ENCODE measurements at places on chromosomes 5 and 9. TPM values are rescaled to one million over a fixed set of nuclear protein-coding genes. Genes with fewer than 3 reads are reported as not detected.

DNA sequence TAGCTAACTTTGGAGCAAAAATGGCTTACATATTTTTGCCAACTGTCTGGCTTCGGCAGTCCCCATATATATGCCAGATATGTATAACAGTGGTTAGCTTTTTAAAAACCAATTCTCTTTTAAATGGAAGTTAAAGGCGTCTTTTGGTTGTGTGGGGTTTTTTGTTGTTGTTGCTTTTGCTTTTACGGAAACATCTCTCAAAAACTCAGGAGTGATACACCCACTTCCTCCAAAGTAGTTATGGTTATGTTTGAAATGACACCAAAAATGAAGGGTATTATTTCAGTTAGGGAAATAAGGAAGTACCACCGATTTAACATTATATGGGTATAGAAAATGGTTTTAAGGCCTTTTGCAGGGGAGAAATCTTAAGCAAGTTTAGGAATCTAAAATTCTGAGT lies 2.3 kb downstream of the CNOT8 start:
- no peak for DNase-seq
- peaks cover 32% of the 10 kb centered on the region for H3K4me1 ChIP-seq
- peak overlapping the region; percentile 5 for H3K27ac ChIP-seq

GRCh38 chr9:79812507-79813257 lies 240.9 kb downstream of the TLE4 start:
- peaks cover 24% of the 10 kb centered on the region for H3K4me1 ChIP-seq
- no peak for DNase-seq
- H3K36me3 ChIP-seq: no peaks in the 10 kb centered on the region

The FGFR4 gene
- 11.0 TPM for total RNA-seq

GRCh38 chr9:133074111-133074651 lies 12.4 kb downstream of the CEL start:
- no peak for DNase-seq

The PTPRD gene
- total RNA-seq: 47.8 TPM

DNA sequence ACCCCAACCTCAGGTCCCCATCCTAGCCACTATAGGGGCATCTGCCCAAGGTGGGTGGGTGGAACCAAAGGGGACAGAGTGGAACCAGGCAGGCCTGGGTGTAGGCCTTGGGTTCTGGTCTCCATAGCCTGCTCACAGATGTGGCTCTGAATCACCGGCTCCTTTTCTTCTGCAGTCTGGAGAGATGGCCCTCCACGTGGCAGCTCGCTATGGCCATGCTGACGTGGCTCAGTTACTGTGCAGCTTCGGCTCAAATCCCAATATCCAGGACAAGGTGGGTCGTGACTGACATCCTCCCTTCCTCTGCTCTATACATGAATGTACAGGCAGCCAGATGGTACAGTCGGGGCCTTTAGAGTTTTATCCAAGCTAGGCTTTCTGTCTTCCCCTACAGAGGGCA lies 77.3 kb upstream of the CTSL start:
- H3K36me3 ChIP-seq: peaks cover 3% of the 10 kb centered on the region
- no peak overlapping the region for H3K4me3 ChIP-seq
- H3K27me3 ChIP-seq: no peaks in the 10 kb centered on the region
- H3K4me1 ChIP-seq: no peaks in the 10 kb centered on the region
- no peak for DNase-seq

DNA sequence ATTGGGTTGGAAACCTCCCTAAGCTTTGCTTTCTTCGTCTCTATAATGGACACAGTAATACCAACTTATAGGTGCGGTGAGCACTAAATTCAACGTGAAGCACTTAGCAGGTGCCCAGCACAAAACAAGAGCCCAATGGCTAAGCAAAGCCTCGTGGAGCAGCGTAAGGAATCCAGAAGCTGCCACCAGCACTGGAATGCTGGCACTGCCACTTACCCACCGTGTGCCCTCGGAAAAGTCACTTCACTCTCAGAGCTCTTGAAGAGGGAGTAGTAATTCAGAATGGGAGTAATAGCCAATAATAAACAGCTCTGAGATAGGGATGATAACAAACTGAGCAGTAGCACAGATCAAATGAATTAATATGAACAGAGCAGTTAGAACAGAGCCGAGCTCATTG lies 16.4 kb downstream of the DAP start:
- no peak for DNase-seq
- H3K36me3 ChIP-seq: peaks cover 71% of the 10 kb centered on the region
- H3K4me3 ChIP-seq: no peak overlapping the region
- H3K27me3 ChIP-seq: peaks cover 1% of the 10 kb centered on the region
- H3K4me1 ChIP-seq: peaks cover 8% of the 10 kb centered on the region
- no peak overlapping the region for H3K27ac ChIP-seq

DNA sequence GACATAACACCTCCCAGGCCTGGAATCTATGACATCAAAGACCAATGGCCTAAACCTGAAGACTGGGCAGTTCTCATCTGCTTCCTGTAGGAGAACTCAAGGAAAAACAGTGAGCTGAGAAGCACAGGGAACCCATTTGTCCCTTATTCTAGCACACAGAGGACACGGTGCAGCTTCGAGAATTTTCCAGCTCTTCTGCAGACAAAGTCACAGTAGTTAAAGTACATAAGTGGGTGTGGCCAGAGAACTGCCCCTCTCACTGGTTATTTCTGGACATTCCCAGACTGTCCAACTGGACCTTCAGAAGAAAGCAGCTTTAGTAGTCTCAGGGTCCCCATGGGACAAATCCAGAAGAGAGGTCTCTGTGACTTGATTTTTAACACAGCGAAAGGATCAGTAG lies 114.6 kb downstream of the KLHL3 start:
- H3K4me1 ChIP-seq: peaks cover 8% of the 10 kb centered on the region
- no peak for DNase-seq
- peaks cover 66% of the 10 kb centered on the region for H3K36me3 ChIP-seq
- H3K27ac ChIP-seq: peak overlapping the region; percentile 74

The DIAPH1 gene
- total RNA-seq: 149 TPM

GRCh38 chr9:105418588-105419500 lies 29.0 kb upstream of the FSD1L start:
- no peak overlapping the region for H3K27ac ChIP-seq
- H3K36me3 ChIP-seq: no peaks in the 10 kb centered on the region
- H3K4me1 ChIP-seq: peaks cover 6% of the 10 kb centered on the region

DNA sequence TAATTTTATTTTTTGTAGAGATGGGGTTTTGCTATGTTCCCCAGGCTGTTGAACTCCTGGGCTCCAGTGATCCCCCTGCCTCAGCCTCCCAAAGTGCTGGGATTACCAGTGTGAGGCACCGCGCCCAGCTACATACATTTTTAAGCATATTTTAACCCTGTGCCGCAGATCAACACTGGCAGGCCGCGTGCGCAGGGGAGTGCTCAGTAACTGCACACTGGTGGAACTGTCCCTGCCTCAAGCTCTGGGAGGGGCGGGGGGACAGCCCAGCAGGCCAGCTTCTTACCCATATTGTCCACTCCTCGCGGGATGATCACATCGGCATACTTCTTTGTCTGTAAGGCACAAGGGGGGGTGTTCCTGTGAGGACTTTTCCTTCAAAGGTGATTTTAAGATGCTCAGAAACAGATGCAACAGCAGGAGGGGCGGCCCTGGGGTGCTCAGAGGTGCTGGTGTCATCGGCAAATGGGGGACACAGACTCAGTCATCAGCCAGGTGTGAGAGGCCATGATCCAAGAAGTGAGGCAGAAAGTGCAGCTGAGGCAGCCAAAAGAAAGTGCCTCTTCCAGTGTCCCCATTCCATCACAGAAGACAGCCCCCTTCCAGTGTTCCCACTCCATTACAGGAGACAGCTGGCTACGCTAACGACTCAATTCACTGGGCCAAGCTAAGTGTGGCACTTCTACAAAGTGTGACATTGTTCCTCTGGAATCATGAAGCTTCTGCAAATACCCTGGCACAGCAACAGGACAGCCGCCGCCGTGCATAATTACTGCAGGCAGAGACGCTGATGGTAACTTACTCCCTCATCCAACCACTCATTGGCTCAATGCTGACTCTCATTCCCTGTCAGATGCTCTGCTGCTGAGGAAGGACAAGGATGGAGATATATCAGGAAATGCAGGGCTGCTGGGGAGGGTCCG lies 5.2 kb downstream of the UCK1 start:
- no peak overlapping the region for H3K27ac ChIP-seq
- H3K27me3 ChIP-seq: peaks cover 6% of the 10 kb centered on the region
- no peak for DNase-seq
- no peaks in the 10 kb centered on the region for H3K4me1 ChIP-seq

GRCh38 chr9:11618241-11618805 lies 1005.5 kb upstream of the PTPRD start:
- peaks cover 1% of the 10 kb centered on the region for H3K27me3 ChIP-seq
- no peak overlapping the region for H3K27ac ChIP-seq

The NUTM2F gene
- not detected for total RNA-seq

- no peak for DNase-seq
- H3K4me3 ChIP-seq: no peak overlapping the region
- H3K4me1 ChIP-seq: no peaks in the 10 kb centered on the region
- no peak overlapping the region for H3K27ac ChIP-seq
Measured at GRCh38 chr5:163594951-163595350, 89.5 kb downstream of the MAT2B start.

DNA sequence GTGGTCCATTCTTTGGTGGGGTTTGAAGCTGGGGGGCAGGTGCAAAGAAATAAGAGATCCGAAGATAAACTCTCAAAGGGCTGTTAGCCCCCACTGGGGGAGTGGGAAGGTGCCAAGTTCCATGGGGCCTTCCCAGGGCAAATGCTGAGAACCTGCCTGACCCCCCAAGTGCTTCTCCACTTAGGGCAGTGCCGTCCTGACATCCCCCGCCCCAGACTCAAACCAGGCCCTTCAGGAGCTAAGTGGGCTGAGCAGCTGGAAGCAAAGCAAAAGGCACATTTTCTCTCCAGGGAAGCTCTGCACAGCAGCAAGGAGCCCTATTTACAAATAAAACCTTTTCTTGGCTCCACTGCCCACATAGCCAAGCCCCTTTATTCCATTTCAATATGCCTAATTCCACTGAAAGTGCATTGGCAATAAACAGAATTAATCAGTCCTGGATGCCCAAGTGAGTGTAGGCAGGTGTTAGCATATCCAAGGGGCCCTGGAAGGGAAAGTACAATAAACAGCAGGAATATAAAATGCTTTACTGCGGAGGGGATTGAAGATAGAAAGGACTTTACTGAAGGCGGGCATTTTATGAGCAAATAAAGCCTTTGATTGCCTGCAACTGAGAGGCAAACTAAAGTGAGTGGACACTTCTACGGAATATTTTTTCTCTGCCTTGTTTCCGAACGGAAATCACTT lies 44.6 kb downstream of the WHRN start:
- H3K4me3 ChIP-seq: no peak overlapping the region
- DNase-seq: no peak
- peaks cover 6% of the 10 kb centered on the region for H3K27me3 ChIP-seq
- no peaks in the 10 kb centered on the region for H3K4me1 ChIP-seq
- H3K27ac ChIP-seq: no peak overlapping the region

The SLC34A3 gene
- total RNA-seq: not detected

- no peak overlapping the region for H3K4me3 ChIP-seq
- H3K36me3 ChIP-seq: no peaks in the 10 kb centered on the region
- no peak for DNase-seq
Measured at GRCh38 chr5:111584651-111585050, 72.3 kb upstream of the STARD4 start.

- no peak overlapping the region for H3K27ac ChIP-seq
- H3K4me1 ChIP-seq: no peaks in the 10 kb centered on the region
- no peak for DNase-seq
- H3K4me3 ChIP-seq: no peak overlapping the region
- no peaks in the 10 kb centered on the region for H3K36me3 ChIP-seq
Measured at GRCh38 chr5:57054671-57055070, 102.7 kb upstream of the MIER3 start.

All from endothelial cell (in vitro differentiated cells).